ENCODE measurements at places on chromosomes 7 and 10.
A peak's percentile ranks its signal among the peaks of the same experiment; 100 is the strongest.

GRCh38 chr7:79984210-79984609 lies 150.4 kb upstream of the GNAI1 start:
- DNase-seq, result no peak

GRCh38 chr7:95642173-95642572 lies 45.9 kb upstream of the PDK4 start:
- no peak for DNase-seq

GRCh38 chr7:64183126-64183742 lies 23.8 kb upstream of the ZNF735 start:
- no peak for DNase-seq

DNA sequence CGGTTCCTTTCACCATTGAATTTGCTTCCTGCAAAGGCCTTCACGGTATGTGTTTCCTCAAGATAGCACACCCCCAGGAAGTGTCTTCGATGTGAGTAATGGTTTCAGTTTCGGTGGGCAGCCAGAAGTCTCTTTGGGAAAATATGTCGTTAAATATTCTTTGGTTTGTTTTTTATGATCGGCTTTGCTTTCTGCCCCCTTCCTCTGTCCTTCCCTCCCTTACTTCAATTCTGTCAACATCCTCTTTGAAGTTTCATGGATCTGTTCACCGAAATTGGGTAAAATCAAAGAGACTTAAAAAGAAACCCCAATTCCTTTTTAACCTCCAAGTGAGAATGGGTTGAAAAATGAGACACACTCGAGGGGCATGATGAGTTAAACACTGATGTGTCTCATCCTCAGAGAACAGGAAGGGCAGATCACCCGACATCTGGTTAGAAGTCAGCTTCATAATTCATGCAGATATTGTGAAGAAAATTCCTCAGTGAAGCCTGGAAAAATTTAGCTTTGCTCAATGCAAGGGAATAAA lies 170.8 kb upstream of the HABP2 start:
- DNase-seq, result peak; percentile 20

All from adrenal gland (tissue), 19 donors.